ENCODE measurements at places on chromosomes 6 and 20.

GRCh38 chr6:324729-325125 is 32.4 kb downstream of the DUSP22 start:
- no peaks in the 10 kb centered on the region for H3K27me3 ChIP-seq
- DNase-seq = no peak
- peaks cover 38% of the 10 kb centered on the region for H3K4me1 ChIP-seq

DNA sequence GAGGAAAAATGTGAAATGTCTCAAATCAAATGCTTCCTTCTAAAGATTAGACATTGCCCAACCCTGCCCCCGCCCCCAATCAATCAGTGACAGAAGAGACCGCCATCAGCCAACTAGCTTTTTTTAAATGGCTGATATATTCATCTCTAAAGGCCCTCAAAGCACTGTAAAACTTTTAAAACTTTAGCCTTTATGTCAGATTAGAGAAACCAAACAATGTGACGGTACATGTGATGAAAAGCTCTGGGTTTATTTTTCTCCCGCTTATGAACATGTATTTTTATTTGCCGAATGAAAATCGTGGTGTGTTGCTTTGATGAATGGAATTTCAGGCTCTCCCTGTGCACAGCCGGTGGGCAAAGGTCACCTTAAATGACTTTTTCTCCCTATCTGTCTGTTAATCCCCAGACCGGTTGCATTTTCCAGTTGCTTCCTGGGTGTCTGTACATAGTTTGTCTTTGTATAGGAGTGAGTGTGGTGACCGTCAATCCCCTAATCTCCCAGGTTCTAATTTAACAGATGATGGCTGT is 38.5 kb downstream of the TBC1D7 start:
- H3K27ac ChIP-seq = no peak overlapping the region
- no peaks in the 10 kb centered on the region for H3K27me3 ChIP-seq
- H3K4me1 ChIP-seq = no peaks in the 10 kb centered on the region
- H3K4me3 ChIP-seq = no peak overlapping the region

DNA sequence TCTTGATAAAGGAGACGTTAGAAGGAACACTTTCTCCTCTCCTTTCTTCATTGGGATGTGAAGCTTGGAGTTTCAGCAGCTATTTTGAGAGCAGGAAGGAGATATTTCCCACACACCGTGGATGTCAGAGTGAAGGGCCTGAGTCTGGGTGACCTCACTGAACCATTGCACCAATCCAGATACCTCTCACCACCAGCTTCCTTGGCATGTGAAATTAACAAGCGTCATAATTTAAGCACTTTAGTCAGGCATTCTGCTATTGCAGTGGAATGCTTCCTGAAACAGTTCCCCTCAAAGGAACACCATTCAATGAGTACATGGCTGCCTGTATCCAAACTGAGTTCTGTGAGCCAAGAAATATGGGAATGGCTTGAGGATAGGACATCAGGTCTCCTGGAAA is 83.7 kb downstream of the CHMP4B start:
- H3K4me3 ChIP-seq = no peak overlapping the region
- no peaks in the 10 kb centered on the region for H3K36me3 ChIP-seq
- H3K27me3 ChIP-seq = peaks cover 10% of the 10 kb centered on the region
- peak overlapping the region; percentile 45 for H3K27ac ChIP-seq
- peaks cover 7% of the 10 kb centered on the region for H3K4me1 ChIP-seq

DNA sequence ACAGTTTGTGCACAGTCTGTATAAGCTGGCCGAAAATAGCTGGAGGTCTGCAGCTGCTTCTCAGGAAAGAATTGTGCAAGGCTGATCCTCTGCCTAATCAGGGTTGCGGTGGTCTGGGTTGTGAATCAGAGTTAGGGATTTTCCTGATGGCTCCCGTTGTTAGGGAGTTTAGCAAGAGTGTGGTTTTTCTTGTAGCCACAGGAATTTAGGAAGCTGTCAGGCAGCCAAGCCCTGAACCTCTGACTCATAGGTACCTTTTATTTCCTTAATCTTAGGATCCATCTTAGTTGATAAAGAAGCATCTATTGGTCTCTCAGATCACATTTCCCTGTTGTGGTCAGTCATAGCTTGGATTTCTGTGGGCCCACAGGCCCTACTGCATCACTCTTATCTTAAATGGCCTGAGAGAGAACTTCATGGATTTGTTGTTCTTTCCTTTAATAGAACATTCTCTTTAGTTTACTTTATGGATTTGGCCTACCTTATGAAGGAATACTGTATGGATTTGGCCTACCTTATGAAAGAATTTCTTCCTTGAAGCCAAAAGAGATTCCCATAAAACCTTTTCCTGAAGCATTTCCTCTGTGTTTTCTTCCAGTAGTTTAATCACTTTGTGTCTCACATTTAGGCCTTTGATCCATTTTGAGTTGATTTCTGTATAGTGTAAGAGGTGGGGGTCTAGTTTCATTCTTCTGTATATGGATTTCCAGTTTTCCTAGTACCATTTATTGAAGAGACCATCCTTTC is 10.3 kb downstream of the KIF25 start:
- H3K27me3 ChIP-seq = no peaks in the 10 kb centered on the region
- DNase-seq = no peak
- peaks cover 22% of the 10 kb centered on the region for H3K4me1 ChIP-seq
- no peak overlapping the region for H3K4me3 ChIP-seq
- peak overlapping the region; percentile 38 for H3K27ac ChIP-seq

DNA sequence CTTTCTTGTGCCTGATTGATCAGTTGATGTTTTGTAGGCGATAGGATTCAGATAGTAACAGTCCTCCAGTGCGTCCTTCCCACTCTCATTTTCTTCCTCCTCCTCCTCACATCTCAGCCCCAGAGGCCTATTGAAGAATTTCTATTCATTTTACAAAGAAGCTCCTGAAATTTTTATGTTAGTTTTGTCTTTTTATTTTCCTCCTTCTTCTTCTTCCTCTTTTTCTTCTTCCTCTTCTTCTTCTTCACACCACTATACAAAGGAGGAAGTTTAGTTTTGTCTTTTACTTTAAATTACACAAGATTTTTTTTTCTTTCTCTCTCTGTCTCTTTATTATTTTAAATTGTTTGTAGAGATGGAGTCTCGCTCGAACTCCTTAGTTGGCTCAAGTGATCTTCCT is 19.1 kb downstream of the BTN2A1 start:
- H3K4me3 ChIP-seq = no peak overlapping the region
- no peak for DNase-seq
- peak overlapping the region; percentile 31 for H3K27ac ChIP-seq
- H3K27me3 ChIP-seq = no peaks in the 10 kb centered on the region
- H3K36me3 ChIP-seq = no peaks in the 10 kb centered on the region

- no peak overlapping the region for H3K4me3 ChIP-seq
- H3K27me3 ChIP-seq = no peaks in the 10 kb centered on the region
- H3K4me1 ChIP-seq = peaks cover 7% of the 10 kb centered on the region
- H3K27ac ChIP-seq = no peak overlapping the region
- DNase-seq = no peak
These were observed 159.8 kb downstream of the ZFP64 start for GRCh38 chr20:52031563-52032303.

DNA sequence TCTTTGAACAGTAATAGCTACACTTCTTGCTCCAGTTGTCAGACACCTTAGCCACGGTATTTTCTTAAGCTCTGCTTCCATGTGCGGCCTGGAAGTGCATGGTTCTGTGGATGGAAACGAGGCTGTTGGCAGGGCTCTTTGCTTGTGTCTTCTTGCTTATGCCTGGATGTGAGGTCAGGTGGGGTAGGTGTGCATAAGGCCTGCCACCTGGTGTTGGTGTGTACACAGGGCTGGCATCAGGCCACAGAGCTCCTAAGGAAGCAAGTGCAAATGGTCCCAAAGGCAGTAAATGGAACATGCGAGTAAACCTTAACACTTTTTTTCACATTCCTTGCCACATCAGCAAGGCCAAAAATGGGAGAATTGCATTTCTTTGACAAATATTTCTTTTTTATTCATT is 158.1 kb upstream of the GMDS start:
- H3K36me3 ChIP-seq = peaks cover 23% of the 10 kb centered on the region
- no peak overlapping the region for H3K27ac ChIP-seq
- DNase-seq = no peak
- H3K4me1 ChIP-seq = no peaks in the 10 kb centered on the region
- H3K27me3 ChIP-seq = no peaks in the 10 kb centered on the region

DNA sequence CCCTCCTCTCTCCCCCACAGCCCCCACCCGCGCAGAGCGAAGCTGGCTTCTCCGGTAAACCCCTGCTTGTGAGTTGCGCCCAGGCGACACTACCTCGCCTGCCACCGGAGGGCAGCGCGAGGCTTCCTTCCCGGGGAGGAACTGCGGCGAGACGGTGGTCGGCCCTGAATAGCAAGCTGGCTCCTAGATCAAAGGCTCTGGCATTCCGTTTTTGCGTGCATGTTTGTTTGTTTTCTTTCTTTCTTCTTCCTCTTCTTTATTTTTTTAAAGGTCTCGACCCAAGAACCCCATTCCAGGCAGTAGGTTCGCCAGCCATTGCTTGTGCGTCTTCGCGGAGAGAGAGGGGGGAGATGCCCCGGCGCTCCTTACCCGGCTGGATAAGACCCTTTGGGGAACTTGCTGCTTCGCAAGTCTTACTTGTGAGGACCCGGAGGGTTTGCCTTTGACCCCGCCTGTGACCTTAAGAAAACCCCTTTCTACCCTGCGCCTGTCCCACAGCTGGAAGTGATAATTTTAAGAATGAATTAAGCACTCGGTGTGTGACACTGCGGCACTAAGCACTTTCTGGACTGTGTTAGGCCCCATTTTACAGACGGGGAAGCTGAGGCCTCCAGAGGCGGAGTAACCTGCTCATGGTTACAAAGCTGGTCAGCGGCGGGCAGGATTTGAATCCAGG is 92.7 kb upstream of the SIRPA start:
- peaks cover 6% of the 10 kb centered on the region for H3K27me3 ChIP-seq
- DNase-seq = peak; percentile 65
- H3K4me3 ChIP-seq = peak overlapping the region; percentile 79
- no peaks in the 10 kb centered on the region for H3K36me3 ChIP-seq
- peaks cover 33% of the 10 kb centered on the region for H3K4me1 ChIP-seq
- H3K27ac ChIP-seq = peak overlapping the region; percentile 86

- peak; percentile 68 for DNase-seq
- H3K27ac ChIP-seq = peak overlapping the region; percentile 20
- H3K36me3 ChIP-seq = no peaks in the 10 kb centered on the region
- no peaks in the 10 kb centered on the region for H3K27me3 ChIP-seq
These were observed 18.4 kb upstream of the NUP153 start for GRCh38 chr6:17725083-17725482.

- H3K36me3 ChIP-seq = no peaks in the 10 kb centered on the region
- no peak for DNase-seq
- H3K27ac ChIP-seq = no peak overlapping the region
These were observed 146.2 kb downstream of the GRIK2 start for GRCh38 chr6:101539510-101540245.

DNA sequence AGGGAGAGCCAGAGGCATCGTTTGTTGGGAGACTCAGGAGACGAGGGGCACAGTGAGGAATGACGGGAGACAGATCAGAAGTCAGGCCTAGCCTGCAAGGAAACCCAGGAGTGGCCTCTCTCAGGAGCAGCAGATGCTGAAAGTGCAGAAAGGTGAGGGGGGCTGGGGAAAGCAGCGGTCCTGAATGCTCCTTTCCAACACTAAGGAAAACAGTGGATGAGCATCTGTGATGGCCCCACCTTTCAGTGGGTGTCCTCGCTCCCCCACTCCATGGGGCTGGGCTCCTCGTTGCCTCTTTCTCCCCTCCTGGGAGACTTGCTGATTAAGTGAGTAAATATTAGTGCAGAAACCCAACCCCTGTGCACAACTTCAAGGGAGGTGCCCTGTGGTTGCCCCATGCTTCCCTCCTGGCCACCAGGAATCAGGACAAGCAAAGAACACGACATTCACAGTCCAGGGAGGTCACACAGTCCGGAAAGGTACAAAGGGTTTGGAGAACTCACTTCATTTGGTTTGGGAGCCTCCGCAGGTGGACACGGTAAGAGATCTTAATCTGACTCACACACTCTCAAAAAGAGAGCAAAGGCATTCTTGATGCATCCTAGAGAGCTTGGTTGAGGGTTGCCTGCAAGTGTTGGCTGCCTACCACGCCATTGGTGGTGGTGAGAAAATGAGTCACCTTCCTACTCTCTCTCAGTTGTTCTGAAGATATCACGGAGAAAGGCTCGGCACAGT is 9.7 kb upstream of the BPIFB1 start:
- H3K4me1 ChIP-seq = no peaks in the 10 kb centered on the region
- H3K27me3 ChIP-seq = peaks cover 59% of the 10 kb centered on the region
- no peaks in the 10 kb centered on the region for H3K36me3 ChIP-seq

- H3K4me3 ChIP-seq = no peak overlapping the region
- H3K36me3 ChIP-seq = no peaks in the 10 kb centered on the region
- no peak for DNase-seq
- H3K27ac ChIP-seq = no peak overlapping the region
These were observed 80.3 kb upstream of the ZNF322 start for GRCh38 chr6:26739811-26740210.

DNA sequence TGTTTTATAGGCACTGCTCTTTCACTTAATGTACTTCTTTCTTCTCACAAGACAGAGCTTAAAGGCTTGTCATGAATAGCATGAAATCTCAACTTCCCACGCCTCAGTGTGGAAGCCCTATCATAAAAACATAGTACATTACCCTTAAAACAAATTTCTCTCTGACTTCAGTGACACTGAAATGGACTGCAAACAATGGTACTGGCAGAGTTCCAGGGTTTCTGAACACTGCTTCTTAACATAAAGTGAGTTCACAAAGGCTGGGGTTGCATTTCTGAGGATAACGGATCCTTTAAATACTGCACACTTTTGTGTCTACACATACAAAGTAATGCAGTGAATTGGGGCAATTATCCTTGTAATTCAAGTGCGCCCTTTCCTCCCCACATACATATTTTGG is 32.3 kb upstream of the PLEKHG1 start:
- no peak overlapping the region for H3K4me3 ChIP-seq
- H3K27ac ChIP-seq = no peak overlapping the region
- peaks cover 13% of the 10 kb centered on the region for H3K4me1 ChIP-seq
- H3K27me3 ChIP-seq = peaks cover 5% of the 10 kb centered on the region
- DNase-seq = no peak

- no peak for DNase-seq
- H3K27me3 ChIP-seq = peaks cover 4% of the 10 kb centered on the region
- no peak overlapping the region for H3K4me3 ChIP-seq
- no peaks in the 10 kb centered on the region for H3K4me1 ChIP-seq
These were observed 149.5 kb upstream of the SUPT3H start for GRCh38 chr6:45527210-45527609.

DNA sequence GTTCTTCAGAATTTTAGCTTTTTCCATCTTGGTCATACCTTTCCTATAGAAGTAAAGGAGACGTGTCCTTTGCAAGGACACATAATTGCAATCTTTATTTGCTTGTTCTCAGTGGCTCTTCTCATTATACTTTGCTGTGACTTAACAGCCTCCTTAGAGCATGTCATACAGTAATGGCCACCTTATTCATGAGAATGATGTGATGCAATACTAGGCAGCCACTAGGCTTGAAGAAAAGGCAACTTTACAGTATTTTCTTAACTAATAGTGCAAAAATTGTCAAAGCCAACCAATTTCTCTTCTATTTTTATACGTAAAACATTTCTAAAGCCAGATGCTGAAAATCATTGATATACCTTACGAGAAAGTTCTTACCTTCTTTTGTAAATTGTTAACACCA is 1296.8 kb upstream of the EYS start:
- H3K27ac ChIP-seq = no peak overlapping the region
- H3K27me3 ChIP-seq = no peaks in the 10 kb centered on the region
- no peaks in the 10 kb centered on the region for H3K4me1 ChIP-seq

GRCh38 chr20:45052698-45053429 is 48.1 kb downstream of the KCNS1 start:
- peaks cover 51% of the 10 kb centered on the region for H3K4me1 ChIP-seq
- H3K27ac ChIP-seq = peak overlapping the region; percentile 10
- H3K4me3 ChIP-seq = no peak overlapping the region
- no peak for DNase-seq

GRCh38 chr6:170026751-170027646 is 263.9 kb downstream of the DLL1 start:
- DNase-seq = no peak
- H3K27ac ChIP-seq = no peak overlapping the region
- peaks cover 24% of the 10 kb centered on the region for H3K4me1 ChIP-seq
- peaks cover 18% of the 10 kb centered on the region for H3K27me3 ChIP-seq
- H3K4me3 ChIP-seq = no peak overlapping the region
